Osteocyte (in vitro differentiated cells): ENCODE measurements at places on chromosomes 6 and 20.

GRCh38 chr6:12385316-12385715 lies 95.2 kb downstream of the EDN1 start:
- no peak for DNase-seq

DNA sequence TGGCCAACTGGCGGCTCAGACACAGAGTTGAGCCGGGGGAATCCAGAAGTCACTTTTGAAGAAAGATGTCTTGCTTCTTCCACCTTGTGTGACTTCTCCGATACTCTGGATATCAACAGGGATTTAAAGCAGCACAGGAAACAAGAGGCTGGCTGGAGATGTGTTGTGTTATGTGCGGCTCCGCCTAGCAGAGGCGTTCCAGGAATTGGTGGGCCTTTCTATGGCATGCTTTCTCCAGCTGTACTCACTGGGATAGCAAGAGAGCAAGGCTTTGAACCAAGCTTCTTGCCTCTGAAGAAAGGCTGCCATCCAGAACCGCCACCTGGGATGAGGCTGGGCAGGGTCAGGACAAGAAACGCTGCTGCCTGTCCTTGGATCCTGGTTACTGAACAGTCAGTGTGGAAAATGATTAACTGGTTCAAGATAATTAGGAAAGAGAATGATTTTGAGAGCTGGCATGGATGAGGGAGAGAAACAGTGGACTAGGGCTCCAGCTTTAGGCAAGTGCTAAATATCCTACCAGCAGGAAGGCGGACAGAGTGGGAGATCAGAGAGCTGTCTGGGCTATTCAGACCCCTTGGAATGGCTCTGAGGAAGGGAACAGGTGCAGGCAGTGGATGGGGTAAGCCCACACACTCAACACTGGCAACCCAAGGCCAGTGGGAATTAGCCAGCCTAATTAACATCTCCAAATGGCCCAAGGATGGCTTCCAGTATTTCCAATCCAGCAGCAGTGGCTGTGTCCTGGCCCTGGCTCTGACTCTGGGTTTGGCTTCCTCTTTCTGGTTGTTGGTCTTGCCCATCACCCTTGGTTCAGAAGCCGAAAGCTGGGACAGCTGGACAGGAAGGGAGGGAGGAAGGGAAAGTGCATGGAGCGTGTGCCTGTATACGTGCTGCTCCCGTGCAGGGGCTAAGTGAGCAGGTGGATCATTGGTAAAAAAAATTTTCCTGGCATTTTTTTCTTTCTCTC lies 31.9 kb downstream of the INSM1 start:
- DNase-seq: no peak

DNA sequence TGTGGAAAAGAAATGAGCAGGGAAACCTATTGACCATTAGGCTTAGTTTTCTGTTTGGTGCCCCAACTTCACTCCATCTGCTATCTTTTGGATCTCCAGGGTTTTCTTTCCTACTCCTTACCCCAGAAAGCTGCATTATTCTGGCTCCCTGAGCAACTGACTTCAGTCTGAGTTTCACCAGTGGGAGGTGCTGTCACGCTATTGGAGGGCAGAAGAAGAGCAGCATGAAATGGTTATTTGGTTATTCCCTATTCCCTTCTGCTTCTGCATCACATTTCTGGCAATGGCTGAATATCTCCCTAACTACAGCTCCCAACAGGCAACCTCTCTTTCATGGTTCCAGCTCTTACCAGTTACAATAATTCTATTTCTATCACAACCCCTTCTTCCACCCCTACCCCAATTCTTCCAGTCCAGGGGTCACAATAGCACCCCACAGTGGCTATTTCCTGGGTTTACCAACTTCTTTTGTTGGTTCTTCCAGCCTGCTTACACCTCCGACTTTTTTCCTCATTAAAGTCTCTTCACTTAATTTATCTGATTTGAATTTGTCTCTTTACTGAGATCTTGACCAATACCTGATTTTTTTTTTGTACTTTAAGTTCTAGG lies 311.5 kb downstream of the PLCB1 start:
- DNase-seq: no peak

- DNase-seq: no peak
These were observed 40.2 kb downstream of the CTCFL start for GRCh38 chr20:57484772-57485171.

DNA sequence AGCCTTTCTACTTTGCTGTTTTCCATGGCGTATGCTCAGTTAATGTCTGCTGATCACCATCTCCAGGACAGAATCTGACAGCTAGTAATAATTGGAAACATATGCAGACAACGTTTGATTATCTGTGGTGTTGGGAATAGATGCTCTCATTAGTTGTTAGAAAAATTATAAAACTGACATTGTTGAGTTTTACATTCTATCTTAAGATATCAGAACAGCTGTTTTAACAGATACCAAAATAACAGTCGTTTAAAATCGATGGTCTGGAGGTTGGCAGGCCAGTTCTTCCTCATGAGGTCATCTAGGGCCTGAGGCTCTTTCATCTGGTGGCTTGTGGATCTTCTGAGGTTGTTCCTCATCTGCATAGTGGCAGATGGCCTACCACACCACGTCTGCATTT lies 137.6 kb downstream of the AIG1 start:
- DNase-seq: no peak

DNA sequence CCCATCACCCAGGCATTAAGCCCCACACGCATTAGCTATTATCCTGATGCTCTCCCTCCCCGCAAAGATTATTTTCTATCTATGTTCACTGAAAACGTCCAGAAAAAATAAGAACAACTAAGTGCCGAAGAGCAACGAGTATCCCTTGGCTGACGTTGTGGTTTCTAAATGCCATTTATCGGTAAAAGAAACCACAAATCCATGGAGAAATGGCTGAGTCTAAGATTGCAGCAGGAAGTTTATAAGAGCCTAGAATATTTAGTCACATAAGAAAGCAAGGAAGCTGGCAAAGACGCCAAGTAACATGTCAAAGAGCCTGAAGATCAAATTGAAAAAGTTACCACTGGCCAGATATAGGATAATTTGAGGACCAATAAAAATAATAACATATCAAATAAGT lies 18.1 kb upstream of the NOX3 start:
- DNase-seq: no peak

- no peak for DNase-seq
These were observed 535.4 kb downstream of the EPM2A start for GRCh38 chr6:145199961-145200360.

GRCh38 chr20:63830841-63831588 lies at the start of gene ZBTB46:
Gene ZBTB46, minus strand, starts transcription at chr20:63831264. Its CDS starts 40,507 bp downstream, at chr20:63790757.
- DNase-seq: no peak

GRCh38 chr20:865440-865839 lies 31.9 kb downstream of the FAM110A start:
- no peak for DNase-seq

DNA sequence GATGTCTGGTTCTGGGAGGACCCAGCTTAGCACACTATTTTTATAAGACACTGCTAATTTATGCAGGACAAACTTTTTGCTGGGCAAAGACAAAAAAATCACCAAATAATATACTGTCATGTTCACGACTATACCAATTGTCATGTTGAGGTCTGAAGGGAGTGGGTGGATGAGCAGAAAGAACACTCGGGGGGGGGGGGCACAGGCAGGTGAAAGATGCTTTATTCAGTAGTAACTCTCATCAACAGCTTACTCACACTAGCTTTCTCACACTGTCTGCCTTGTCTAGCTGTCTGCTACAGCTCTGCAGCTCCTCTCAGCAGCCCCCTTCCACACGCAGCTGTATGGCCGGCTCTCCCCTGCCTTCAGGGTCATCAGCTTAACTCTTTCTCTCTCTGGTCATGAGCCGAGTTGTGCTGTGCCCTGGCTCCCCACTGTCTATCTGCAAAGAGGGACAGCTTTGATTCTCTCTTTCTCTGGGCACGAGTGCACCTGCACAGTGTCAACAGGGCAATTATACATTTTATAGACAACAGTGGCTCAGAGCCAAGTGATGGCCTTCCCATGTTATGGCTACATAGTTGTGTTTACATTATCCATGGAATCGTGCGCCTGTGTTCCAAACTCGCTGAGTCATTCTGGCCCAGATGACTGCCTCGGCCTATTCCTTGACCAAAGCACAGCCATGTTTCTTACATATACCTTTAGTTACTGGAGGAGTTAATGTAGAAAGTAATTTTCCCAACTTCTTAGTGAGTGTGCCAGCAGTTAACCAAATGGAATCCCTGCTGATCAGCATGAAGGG lies 187.7 kb upstream of the PRSS16 start:
- DNase-seq: no peak

DNA sequence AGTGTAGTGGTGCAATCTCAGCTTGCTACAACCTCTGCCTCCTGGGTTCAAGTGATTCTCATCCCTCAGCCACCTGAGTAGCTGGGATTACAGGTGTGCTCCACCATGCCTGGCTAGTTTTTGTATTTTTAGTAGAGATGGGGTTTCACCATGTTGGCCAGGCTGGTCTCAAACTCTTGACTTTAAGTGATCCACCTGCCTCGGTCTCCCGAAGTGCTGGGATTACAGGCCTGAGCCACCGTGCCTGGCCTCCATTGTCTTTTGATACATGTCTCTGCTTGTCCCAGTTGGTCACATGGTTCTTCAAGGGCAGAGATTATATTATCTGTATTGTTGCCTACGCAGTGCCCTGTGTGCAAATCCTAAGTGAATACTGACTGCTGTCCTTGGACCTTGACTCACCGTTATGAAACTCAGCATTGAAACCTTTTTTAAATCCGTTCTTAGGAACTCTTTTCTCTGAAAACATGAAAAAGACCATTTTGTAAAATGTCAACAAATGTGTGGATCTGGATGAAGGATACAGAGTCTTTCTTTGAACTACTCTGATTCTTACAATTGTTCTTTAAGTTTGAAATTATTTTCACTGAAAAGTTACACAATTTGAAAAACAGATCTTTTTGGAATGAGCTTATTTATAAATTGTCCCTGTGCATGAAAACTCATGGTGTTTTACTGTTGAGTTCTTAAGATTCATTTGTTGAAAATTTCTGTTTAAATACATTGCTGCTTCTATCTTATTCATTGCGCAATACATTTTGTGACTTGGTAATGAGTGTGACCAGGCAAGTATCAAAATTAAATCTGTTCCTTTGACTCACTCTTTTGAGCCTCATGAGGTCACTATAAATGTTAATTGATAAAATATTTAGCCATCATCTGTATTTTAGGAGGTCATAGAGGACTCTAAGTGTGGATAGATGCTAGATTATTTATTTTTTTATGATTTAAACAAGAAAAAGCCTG lies 293.5 kb downstream of the UTRN start:
- no peak for DNase-seq

GRCh38 chr6:4313044-4313686 lies 177.8 kb upstream of the ECI2 start:
- peak; percentile 89 for DNase-seq
